ENCODE measurements at places on chromosomes 7 and 10. TPM values are rescaled to one million over a fixed set of nuclear protein-coding genes. Genes with fewer than 3 reads are reported as not detected.

The FAM13C gene
- polyA plus RNA-seq = 0.94 TPM

The EIF5AL1 gene
- 21.4 TPM for polyA plus RNA-seq

The DDC gene
- not detected for polyA plus RNA-seq

The NME8 gene
- 1.3 TPM for polyA plus RNA-seq

The ASAH2 gene
- 0.92 TPM for polyA plus RNA-seq

The TMEM273 gene
- polyA plus RNA-seq = not detected
